ENCODE measurements at places on chromosomes 3 and 15.
A peak's percentile ranks its signal among the peaks of the same experiment; 100 is the strongest.

DNA sequence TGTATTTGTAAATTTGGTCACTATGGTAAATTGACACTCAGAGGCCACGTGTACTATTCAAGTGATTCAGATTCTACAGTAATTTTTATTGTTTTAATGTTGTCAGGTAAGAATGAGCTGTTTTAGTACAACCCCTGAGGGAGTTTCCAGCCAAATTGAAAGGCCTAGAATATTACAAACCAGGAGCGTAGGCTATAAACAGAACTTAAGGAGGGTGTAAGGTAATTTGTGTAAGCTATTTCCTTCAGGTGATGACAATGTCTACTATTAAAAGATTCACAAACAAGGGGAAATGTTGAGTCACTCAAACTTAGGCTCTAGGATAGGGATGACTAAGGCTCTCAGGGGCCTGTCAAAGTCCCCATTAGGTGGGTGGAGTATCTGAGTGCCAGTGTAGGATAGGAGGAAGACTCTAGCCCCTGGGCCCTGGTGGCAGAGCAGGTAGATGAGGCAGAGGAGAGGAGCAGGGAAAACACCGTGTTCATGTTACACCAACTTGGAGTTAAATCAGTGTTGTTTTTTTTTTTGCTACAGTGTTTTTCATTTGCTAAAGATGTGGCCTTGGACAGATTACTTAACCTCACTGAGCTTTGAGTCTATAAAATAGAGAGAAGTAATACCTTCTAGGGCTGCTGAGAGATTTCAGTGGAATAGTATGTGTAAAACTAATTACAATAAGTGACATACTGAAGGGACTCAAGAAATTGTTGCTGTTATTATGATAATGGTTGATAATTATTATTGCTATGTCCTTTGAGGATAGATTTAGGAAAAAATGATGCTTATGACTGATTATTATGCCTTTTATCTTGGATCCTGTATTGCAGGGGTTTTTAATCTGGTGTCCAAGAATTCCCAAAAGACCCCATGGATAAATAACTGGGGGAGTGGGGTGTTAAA is 10.3 kb downstream of the TM4SF1 start:
- peak; percentile 57 for DNase-seq

DNA sequence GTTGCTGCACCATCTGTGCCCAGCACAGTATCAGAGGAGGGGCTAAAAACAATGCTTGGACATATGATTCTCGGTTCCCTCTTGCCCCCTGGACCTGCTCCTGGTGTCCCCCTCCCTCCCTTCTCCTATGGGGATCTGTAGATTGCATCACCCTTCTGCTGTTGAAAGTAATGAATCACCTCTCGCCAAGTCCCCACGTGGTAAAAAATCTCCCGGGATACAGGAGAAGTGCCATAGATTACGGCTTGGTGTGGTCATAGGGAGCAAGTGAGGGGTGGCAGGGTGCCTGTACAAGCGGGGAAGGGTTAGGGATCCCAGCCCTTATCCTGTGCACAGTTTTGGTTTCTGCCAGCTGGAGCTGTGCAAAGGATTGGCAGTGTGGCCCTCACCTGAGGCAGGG is 37.7 kb downstream of the AMOTL2 start:
- peak; percentile 84 for DNase-seq

GRCh38 chr15:35519541-35520149 is 26.3 kb downstream of the DPH6 start:
- DNase-seq: peak; percentile 78

DNA sequence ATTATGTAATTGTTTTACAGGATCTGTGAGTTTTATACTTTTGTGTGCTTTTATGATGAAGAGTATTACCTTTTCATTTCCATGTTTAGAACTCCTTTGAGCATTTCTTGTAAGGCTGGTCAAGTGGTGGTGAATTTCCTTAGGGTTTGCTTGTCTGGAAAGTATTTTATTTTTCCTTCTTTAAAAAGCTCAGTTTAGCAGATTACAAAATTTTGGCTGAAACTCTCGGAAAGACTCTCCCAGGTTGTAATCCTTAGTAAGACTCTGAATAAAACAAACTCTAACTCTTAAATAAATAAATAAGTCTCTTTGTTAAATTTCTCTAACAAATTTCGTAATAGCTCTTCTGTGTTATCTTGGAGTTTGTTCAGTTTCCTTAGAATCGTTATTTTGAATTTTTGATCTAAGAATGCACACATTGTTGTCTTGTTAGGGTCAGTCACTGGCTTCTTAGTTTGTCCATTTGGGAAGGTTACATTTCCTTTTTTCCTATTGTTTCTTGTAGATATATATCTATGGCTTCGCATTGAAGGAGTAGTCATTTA is 14.7 kb upstream of the ACOX2 start:
- DNase-seq: no peak

- peak; percentile 53 for DNase-seq
Measured at GRCh38 chr3:48135552-48136495, 52.4 kb downstream of the CDC25A start.

GRCh38 chr3:99366663-99367429 is 271.5 kb upstream of the COL8A1 start:
- peak; percentile 21 for DNase-seq

GRCh38 chr15:98447069-98447468 is 201.3 kb upstream of the IGF1R start:
- no peak for DNase-seq

- peak; percentile 70 for DNase-seq
Measured at GRCh38 chr3:36244728-36245127, 135.6 kb upstream of the STAC start.
